ENCODE measurements at places on chromosomes 1 and 21.
A peak's percentile ranks its signal among the peaks of the same experiment; 100 is the strongest.

- DNase-seq = no peak
Measured at GRCh38 chr1:1221887-1222574, 8.1 kb upstream of the TNFRSF4 start.

- DNase-seq = no peak
Measured at GRCh38 chr1:205144751-205145150, 23.0 kb upstream of the RBBP5 start.

- DNase-seq = no peak
Measured at GRCh38 chr1:208231881-208232661, 12.1 kb downstream of the PLXNA2 start.

- no peak for DNase-seq
Measured at GRCh38 chr1:183830389-183830788, 25.5 kb downstream of the RGL1 start.

DNA sequence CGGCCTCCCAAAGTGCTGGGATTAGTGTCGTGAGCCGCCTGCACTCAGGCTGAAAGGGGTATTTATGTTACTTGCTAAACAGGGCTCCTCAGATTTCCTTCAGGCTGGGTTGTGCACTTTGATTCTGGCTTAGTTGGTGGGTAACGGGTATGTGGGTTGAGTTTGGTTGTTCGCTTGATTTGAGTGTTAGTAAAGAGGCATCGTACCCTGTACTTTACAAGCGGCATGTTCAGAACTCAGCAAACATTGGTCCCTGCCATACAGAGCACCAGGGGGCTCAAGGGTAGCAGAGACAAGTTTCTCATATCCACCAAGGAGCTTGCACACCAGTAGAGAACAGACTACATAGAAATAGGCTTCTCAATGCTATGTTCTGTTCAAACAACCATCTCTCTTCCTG lies 147.8 kb downstream of the PGBD5 start:
- DNase-seq = no peak

GRCh38 chr1:16015960-16016901 lies 1.6 kb downstream of the HSPB7 start:
- no peak for DNase-seq

GRCh38 chr1:25700626-25701025 lies 84.0 kb downstream of the MAN1C1 start:
- no peak for DNase-seq

DNA sequence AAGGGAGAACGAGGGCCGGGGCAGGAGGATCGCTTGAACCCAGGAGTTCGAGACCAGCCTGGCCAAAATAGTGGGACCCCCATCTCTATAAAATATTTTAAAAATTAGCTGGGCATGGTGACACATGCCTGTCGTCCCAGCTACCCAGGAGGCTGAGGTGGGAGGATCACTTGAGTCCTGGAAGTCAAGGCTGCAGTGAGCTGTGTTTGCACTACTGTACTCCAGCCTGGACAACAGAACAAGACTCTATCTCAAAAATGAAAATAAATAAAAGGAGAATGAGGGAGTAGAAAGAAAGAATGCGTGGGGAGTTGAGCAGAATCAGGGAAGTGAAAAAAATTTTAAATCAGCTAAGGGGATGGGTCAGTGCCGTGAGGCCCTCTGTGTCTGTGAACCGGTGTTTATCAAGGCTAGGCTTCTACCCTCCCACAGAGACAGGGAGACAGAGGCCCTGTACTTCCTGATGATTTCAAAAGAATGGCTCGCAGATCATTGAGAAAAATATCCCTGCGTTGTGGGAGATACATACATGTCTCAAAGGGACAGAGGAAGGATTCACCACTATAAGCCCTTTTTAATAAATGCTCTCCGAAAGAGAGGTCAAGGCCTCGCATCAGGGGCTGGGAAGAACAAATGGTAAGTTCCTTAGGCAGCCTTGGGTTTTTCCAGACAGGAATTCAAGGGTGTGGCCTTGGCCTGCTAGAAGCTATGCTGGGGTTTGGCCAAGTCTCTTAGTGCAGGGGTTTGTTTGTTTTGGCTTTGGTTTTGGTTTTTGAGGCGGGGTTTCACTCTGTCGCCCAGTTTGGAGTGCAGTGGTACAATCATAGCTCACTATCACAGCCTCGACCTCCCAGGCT lies 20.7 kb downstream of the IL10RB start:
- DNase-seq = no peak

- no peak for DNase-seq
Measured at GRCh38 chr1:203338335-203339036, 12.4 kb downstream of the FMOD start.

DNA sequence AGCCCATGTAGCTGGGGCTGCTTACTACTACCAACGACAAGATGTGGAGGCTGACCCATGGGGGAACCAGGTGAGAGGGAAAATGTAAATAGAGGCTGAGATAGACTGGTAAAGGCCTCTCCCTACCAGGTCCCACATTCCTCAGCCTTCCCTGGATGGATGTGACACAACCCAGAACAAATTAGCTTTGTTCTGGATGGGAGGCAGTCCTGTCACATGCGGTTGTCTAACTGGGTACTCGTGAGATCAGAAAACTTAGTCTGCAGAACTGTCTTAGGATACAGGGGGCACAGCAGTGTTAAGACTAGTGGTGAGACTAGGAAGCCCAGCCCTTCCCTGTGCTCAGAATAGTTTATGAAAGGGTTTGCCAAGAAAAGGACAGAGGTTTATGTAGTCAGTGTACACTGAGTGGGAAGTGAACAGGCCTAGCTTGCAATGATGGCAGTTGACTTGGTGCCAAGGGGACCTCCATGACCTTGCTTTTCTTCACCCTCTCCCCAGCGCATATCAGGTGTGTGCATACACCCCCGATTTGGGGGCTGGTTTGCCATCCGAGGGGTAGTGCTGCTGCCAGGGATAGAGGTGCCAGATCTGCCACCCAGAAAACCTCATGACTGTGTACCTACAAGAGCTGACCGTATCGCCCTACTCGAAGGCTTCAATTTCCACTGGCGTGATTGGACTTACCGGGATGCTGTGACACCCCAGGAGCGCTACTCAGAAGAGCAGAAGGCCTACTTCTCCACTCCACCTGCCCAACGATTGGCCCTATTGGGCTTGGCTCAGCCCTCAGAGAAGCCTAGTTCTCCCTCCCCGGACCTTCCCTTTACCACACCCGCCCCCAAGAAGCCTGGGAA lies 8.4 kb downstream of the MMACHC start:
- DNase-seq = no peak

DNA sequence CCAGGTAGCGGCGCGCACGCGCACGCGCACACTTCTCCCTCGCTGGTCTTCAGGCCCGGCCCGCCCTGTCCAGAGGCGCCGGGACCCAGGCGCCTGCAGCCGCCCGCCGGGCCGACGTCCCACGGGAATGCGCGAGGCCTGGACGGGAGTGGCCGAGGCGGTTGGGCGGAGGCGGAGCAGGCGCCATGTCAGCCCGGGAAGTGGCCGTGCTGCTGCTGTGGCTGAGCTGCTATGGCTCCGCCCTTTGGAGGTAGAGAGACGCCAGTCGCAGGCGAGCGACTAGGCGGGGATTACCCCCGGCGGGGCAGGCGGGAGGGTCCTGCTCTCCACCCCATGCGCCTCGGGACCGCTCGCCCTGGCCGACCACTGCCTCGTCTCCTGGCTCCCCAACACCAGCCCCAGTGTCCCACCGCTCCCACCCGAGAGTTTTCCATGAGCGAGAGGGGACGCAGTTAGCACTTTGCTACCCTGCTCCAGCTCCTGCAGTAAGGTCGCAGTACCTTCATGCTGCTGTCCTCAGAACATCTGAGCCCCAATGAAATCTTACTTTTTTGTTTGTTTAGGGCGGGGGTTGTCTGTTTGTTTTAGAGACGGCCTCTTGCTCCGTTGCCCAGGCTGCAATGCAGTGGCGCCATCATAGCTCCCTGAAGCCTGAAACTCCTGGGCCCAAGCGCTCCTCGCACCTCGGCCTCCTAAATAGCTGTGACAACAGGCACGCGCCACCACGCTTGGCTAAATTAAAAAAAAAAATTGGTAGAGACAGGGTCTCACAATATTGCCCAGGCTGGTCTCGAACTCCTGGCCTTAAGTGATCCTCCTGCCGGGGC lies at the start of gene CATSPERE:
TSS of gene CATSPERE (plus strand) at position 29 of the 827 bp plus-strand sequence. CDS start at position 186, 157 bp downstream.
- peak; percentile 16 for DNase-seq

DNA sequence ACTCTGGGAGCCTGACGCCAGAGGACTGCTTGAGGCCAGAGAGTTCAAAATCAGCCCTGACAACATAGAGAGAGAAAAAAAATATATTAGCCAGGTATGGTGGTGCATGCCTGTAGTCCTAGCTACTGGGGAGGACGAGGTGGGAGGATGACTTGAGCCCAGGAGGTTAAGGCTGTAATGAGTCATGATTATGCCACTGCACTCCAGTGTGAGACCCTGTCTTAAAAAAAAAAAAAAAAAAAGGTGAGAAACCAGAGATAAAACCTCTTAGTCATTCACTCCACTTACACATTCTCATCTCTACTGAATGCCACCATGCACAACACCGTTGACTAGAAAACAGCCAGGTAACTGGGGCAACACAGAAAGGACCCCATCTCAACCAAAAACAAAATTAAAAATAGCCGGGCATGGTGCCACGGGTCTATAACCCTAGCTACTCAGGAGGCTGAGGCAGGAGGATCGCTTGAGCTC lies 178.1 kb downstream of the SLC45A1 start:
- DNase-seq = no peak

GRCh38 chr1:175901076-175901836 lies 157.9 kb upstream of the TNR start:
- no peak for DNase-seq

GRCh38 chr1:158163000-158163947 lies 17.4 kb upstream of the CD1D start:
- DNase-seq = no peak

GRCh38 chr1:22197644-22198043 lies 54.7 kb upstream of the WNT4 start:
- DNase-seq = no peak

GRCh38 chr1:206500046-206500445 lies 7.3 kb upstream of the RASSF5 start:
- DNase-seq = no peak
